DMS53 (cell line): ENCODE measurements at places on chromosomes 7 and 10.

- DNase-seq, result no peak
These were observed 249.0 kb downstream of the CRPPA start for GRCh38 chr7:16172366-16172765.

DNA sequence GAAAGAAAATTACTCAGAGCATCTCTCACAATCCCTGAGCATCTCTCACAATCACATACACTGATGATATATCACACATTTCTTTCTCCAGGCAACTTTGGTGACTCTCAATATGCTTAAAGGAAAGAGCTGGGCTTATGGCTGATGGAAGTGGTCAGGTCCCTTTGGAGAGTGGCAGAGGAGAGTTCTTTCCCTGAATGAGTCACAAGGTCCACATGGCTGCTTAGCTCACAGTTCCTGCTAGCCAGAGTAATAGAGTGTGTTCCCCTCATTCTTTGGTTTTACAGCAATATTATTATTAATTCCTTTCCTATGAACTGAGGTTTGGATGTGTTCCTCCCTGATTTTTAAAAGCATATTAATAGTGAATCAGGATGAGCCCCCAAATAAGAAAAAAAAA lies 287.4 kb downstream of the C7orf25 start:
- DNase-seq, result peak; percentile 67

- DNase-seq, result no peak
These were observed 265.4 kb downstream of the CSTF2T start for GRCh38 chr10:51433949-51434475.

- no peak for DNase-seq
These were observed 308.1 kb downstream of the WDR37 start for GRCh38 chr10:1364151-1364910.

DNA sequence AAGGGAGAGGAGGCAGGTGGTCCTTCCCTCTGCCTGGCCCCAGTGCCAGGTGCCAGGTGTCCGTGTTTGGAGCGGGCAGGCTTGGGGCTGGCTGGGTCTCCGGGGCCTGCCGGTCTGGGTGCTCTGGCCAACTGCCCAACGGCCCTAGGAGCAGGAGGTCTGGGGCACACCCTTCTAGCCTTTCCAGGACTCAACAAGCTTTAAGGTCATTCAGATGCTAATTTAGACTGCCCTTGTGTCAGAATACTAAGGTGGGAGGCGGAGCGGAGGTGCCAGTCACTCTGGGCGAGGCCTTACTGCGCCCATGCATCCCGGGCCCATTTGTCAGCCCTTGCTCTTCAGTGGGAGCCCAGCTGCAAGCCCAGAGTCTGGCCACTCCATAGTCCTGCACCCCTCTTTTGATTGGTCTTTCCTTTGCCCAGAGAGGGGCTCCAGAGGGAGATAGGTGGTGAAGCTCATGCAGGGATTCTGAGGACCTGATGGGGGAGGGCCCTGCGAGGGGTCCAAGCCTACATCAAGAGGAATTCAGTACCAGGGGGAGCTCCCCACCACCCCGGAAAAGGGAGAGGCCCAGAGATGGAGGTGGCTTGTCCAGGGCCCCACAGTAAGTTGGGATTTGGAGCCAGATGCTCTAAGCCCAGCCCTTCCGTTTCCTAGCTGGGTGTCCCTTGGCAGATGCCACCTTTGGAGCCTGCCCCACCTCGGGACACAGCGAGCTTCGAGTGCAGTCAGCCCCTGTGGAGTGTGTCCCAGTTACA lies 1.3 kb downstream of the PGAM2 start:
- DNase-seq, result no peak

- no peak for DNase-seq
These were observed 25.3 kb downstream of the ZSCAN25 start for GRCh38 chr7:99642027-99642426.

DNA sequence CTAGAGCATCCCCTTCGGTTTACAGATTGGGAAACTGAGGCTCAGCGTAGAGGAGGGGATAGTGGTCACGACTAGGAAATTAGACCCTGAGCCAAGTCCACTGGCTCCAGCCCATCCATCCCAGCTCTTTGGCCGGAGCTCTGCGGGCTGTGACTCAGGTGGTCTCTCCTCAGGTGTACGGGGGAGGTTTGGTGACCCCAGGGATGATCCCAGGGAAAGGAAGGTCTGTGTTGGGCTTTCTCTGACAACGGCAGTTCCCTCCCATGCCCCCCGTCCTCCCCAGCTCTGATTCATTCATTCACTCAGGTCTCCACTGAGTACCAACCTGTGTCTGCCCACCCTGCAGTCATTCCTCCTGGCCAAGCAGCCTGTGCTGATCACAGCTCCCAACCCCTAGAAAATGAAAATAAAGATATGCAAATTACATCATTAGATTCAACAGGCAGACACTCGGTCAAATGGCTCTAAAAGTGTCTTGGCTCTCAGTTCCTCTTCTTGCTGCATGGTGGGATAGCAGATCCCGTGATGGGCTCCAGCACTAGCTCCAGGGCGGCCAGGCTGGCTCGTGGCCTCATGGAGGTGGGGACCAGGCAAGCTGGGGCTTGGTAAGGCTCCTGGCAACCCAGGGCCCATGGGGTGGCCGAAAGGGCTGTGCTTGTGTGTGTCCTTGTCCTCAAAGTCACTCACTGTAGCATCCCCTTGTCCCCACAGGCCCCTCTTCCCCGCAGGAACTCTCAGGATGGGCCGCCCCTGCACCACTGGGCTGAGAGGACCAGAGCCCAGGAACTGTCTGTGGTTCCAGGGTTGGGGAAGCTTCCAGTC lies 37.8 kb downstream of the CLRN3 start:
- no peak for DNase-seq

GRCh38 chr7:80721883-80722615 lies 83.6 kb downstream of the CD36 start:
- peak; percentile 24 for DNase-seq

DNA sequence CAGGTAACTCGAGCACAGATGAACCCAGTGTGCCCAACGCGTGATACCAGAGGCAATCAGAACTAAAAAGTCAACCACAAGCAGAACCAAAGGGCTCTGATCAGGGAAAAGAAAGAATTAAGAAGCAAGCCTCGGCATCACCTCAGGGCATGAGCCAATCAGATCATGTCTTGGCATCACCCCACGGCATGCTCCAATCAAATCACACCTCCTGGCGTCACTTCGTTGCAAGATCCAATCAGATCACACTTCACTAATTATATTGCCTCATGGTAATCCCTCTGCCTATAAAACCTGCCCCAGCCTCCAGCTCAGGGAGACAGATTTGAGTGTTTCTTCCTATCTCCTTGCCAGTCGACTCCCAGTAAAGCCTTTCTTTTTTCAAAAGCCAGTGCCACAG lies 46.8 kb downstream of the TYW1B start:
- DNase-seq, result no peak

- DNase-seq, result no peak
These were observed 288.3 kb downstream of the AHR start for GRCh38 chr7:17586711-17587110.

DNA sequence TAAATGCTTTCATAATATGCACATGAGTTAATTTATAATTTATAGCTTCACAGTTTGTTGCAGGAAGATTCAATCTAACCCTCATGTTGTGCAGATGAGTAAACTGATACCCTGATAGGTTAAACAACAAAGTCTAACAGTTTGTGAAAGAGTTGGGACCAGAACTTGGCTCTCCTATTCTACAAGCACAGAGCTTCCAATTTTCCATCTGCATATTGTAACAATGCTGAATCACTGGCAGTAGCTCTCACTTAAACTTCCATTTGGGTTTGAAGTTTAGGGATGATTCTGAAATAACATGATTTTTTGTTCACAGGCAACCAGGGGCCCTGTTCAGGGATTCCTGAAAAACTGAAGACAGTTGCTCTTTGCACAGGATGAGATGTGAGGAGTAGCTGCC lies 179.3 kb downstream of the XPNPEP1 start:
- DNase-seq, result no peak

- DNase-seq, result no peak
These were observed 229.1 kb downstream of the ELFN1 start for GRCh38 chr7:1899196-1899595.

DNA sequence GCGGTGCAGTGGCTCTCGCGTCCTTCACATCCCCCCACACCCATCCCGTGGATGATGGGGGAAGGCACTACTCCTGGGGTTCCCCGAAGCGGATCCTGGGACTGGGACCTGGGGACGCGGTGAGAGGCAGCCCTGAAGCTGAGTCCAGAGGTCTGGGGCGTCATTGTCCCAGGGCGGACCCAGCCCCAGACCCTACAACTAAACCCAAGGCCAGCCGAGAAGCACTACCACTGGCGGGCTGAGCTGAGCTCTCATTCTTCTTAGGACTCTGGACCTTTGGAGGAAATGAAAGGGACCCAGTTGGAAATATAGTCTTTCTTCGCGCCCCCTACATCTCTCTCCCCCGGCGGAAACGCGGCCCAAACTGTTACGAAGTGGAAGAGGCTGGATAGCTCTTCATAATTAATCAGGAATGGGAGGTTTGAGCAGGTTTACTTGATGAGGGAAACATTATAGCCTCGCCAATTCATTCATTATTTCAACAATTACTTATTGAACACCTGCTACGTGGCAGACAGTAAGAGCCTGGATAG lies 389 bp upstream of the FBXL15 start:
- DNase-seq, result no peak

- DNase-seq, result no peak
These were observed 15.5 kb upstream of the JAZF1 start for GRCh38 chr7:28195910-28196620.

- no peak for DNase-seq
These were observed 357.3 kb downstream of the CRPPA start for GRCh38 chr7:16063716-16064675.

DNA sequence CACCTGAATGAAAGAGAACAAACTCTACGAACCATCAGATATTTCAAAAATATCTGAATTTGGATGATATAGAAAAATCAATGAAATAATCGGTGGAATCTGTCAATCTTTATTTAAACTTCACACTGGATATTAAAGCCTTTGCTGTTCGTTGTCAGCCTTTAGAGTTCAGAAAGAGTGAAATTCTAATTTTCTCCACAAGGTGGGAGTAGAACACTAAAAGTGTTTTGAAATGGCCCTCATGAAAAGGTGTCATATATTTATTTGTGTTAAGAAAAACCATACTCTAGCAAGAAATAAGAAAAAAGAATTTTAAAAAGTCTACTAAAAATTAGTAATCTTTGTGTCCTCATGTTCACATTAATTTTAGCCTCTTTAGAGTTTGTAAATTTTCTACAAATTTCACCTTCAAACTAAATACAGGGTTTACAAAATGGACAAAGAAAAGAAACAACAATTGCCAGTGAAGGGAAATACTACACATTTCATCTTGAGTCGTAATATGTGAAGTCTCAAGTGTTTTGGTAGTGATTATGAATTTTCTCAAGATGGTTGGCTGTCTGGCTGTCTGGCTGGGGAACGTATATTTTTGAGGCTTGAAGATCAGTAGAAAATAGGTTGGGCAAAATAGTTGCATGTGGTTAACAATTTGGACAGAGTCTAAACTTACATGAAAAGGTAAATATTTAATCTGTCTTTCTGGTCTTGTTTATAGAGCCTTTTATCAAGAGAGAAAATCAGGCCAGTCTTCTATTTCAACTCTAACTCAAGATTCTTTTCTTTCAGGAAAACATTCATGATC lies 43.7 kb downstream of the DNAJB9 start:
- DNase-seq, result peak; percentile 79
